ENCODE measurements at places on chromosomes 5 and 9.

DNA sequence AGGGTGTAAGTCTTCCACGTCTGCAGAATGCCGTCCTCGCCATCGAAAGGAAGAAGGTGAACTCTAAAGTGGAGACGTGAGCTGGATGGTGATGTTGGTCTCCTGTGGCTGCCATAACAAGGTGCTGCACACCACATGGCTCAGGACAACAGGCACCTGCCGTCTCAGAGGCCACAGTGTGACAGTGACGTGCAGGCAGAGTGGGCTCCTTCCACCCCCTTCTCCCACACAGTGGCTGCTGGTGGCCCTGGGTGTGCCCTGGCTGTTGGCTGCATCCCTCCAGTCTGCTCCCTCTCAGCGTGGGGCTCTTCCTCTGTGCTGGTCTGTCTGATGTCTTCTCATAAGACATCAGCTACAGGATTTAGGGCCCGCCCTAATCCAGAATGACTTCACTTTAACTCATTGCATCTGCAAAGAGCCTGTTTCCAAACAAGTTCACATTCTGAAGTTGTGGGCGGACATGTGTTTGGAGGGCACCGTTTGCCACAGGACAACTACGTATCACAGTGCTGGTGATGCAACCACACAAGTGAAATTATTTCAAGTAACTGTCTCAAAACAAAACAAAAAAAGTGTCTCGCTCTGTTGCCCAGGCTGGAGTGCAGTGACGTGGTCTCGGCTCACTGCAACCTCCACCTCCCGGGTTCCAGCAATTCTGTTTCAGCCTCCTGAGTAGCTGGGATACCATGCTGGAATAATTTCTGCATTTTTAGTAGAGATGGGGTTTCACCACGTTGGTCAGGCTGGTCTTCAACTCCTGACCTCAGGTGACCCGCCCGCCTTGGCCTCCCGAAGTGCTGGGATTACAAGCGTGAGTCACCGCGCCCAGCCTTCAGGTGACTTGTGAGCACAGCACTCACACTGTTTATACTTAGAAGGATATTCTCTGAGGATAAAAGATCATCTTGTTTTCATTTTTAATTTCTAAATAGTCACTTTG, 31.2 kb upstream of the CLPTM1L start:
- no peak for DNase-seq

- no peak for DNase-seq
These were observed 8.1 kb upstream of the NUP214 start for GRCh38 chr9:131117121-131117761.

DNA sequence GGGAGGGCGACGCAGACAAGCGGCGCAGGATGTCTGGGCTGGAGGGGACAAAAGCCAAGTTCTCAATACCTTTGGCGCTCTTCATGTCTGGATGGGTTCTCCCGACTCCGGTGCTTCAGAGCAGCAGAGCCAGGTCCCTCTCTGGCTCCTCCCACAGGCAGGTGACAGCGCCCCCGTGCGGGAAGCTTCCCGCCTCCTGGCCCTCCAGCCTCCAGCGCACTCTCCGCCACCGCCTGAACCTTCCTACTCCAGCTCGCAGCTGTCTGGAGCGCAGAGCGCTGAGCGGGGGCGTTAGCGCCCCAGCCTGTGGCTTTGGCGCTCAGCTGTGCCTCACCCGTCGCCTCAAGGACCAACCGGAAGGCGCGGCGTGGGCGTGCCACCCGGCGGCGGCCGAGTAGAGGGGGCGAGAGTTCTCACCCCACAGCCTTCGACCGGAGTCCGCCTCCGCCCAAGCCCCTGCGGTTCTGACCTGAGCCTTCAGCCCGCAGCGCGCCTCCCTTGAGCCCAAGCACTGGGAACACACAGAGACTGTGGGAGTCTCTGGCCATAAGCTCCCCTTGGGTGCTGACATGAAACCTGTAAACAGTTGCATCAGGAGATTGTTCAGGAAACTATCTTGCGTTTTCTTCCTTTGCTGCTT, at the start of gene SLCO4C1:
Gene SLCO4C1 (minus strand): TSS at position 107 of the 640 bp plus-strand sequence. CDS start 22 bp downstream, at position 85.
- no peak for DNase-seq

- DNase-seq = no peak
These were observed 16.5 kb downstream of the LARS1 start for GRCh38 chr5:146165903-146166302.

DNA sequence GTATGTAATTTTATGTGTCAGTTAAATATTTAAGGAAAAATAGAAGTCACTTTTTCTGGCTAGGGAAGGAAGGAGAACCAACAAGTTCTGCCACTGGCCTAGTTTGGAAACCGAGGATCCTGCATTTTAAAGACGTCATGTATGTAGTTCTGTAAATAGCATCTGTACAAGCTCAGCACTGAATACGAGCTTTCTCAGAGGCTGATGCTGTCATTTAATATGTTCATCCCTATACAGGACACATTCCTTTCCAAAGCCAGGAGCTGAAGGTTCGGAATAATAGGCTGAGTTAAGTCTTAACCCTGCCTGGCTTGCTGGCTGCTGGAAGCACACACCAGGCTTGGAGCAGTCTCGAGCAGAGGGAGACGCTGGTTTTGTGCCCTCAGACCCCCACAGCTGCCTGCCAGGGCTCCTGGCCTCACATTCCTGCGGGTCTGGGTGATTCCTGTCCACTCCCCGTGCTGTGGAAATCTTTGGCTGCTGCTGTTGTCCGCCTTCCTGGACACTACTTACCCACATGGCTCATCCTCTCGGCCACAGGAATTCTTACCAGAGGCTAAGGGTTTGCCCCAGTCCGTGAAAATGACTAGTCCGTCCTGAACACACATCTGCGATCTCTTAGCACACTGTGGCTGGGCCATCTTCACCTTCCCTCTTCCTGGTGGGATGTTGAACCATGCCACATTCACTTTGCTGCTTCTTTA, 36.6 kb downstream of the SLC46A2 start:
- DNase-seq = no peak

GRCh38 chr9:79577969-79578723, 6.4 kb downstream of the TLE4 start:
- DNase-seq = no peak

DNA sequence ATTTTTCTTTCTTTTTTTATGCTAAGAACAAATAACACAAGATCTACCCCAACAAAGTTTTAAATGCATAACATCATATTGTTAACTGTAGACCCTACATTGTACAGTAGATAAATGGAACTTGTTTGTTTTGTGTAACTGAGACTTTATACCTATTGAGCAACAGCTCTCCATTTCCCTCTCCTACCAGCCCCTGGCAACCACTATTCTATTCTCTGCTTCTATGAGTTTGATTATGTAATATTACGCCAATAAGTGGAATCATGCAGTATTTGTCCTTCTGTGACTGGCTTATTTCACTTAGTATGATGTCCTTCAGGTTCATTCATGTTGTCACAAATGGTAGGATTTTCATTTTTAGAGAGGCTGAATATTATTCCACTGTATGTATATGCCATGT, 308.2 kb upstream of the PRR16 start:
- DNase-seq = no peak
